ENCODE measurements at places on chromosomes 12 and 14.

DNA sequence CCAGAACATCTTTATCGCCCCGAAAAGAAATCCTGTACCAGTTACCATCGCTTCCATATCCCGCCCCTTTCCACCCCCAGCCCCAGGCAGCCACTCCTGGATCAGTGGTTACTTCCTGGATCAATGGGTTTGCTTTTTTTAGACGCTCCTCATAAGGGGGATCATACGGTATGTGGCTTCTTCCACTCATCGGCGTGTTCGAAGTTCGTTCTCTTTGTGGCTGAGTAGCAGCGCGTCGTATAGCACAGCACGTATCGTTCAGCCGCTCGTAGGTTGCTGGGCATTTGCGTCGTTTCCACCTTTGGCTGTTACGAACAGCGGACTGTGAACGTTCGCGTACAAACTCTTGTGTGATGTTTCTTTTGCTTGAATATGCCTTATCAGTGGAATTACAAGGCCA, 1.8 kb downstream of the NOC4L start:
- DNase-seq: no peak

- no peak for DNase-seq
Measured at GRCh38 chr14:63735720-63736119, 7.9 kb upstream of the SGPP1 start.

DNA sequence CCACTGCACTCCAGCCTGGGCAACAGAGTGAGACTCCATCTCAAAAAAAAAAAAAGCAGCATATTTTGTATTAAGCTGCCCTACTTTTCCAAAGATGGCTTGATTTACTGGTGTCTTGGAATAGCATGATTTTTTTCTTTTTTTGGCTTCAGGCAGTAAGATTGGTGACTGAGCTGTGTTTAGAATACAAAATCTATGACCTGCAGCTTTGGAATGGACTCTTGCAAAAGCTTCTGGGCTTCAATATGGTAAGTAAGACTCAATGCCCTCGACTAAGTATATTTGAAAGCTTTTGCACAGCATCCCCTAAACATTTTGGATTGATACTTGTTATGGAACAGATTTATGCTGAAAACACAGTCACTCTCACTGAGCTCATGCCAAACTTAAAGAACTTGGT, 87.8 kb downstream of the KNTC1 start:
- no peak for DNase-seq

DNA sequence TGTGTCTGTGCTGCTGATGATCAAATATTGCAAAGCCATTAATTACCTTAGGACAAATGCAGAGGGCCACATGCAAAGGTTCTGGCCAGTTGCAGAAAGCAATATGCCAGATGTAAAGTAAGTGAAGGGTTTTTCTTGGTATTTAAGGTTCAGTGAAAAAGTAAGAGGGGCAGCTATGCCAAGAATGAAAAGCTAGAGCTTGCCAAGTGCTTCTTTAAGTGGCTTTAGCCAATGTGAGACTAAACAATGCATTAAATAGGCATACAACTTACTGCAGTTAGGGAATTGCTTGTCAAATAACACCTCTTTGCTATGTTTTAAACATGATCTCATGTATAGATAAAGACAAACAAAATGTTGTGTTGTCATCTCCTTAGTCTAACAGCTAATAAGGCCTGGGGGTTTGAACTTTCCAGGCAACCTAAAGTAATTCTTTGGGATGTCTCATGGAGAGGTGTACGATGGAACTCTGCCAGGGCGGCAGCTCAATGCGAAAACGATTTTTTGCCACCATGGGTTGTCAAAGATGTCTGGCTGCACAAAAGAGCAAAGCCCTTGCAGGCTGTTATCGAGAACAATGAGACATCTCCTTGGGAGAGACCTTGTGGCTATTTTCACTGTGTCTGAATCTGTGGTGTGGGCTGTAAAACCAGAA, 12.0 kb downstream of the IGF1 start:
- no peak for DNase-seq

DNA sequence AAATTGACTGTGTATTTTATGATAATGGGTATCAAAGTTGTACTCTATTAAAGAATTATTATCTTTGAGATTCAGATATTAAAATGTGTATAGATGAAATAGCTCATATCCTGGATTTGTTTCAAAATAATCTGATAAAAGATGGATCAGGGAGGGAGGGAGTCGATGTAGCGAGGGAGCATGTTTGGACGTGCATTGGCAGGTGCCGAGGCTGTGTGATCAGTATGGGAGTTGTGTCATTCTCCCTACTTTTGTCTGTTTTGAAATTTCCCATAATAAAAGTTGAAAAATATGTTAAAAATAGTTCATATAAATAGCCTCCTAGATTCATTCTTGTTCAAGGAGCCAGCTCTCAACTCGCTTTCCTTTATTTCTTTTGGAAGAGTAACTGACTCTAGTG, 171.6 kb upstream of the HIF1A start:
- no peak for DNase-seq
